AG08396 (cell line): ENCODE measurements at places on chromosomes 5 and 9.

DNA sequence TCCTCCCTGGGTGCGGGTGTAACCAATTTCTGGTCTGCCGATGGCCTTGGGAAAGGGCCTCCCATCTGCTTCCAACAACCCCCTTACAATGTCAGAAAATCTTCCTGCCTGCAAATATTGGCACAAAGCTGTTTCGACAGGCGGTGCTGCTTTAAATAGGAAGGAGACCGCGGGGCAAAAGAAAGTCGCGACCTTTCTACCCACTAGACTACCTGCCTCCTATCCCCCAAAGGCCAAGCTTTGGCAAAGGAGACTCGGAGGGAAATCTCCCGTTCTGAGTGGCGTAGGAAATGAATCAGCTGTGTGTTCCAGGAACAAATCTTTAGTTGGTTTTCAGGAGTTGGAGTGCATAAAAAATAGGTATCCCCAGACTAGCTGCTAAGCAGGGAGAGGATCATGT, 36.8 kb upstream of the NFIB start:
- no peak for DNase-seq

DNA sequence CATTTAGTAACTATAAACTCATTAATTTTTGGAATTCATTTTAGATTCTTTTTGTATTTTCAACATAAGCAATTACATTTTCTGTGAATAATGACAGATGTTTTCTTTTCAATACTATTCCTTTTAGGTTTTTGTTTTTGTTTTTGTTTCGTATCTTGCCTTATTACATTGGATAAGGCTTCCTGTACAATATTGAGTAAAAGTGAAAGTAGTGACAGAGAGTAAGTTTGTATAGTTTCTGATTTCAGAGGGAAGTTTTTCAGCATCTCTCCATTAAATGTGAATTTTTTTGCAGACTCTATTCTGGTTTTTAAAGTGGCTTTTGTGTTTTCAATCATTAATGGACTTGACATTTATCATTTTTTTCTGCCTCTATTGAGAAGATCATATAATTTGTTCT, 12.8 kb upstream of the CAMK4 start:
- DNase-seq: no peak

DNA sequence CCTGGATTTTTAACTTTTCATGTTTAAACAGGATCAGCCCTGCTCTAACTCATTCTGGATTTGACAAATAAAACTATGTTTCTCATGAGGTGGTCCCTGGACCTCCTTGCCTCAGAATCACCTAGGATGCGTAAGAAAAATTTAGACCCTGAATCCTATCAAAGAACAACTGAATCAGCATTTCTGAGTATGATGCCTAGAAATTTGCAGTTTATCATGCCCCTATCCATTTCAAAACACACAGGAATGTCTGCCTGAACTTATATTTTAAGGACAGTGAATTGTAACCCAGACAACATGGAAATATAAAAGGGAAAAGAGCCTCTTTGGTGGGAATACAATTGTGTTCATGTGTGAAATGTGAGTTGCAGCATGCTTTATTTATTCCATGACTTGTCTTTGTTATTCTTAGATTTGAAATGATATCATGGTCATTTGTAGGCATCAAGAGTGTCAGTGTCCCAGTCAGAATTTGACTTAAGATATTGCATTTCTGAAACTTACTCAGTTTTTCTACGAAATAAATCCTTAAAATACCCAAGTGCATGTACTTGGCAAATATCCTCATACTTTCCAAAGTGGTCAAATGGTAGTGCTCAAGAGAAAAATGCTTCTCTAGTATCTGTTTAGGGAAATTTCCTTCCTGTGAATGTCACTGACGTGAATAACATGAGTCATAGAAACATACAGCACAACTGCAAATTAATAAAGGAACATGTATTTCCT, 144.3 kb downstream of the GIN1 start:
- DNase-seq: peak; percentile 5

DNA sequence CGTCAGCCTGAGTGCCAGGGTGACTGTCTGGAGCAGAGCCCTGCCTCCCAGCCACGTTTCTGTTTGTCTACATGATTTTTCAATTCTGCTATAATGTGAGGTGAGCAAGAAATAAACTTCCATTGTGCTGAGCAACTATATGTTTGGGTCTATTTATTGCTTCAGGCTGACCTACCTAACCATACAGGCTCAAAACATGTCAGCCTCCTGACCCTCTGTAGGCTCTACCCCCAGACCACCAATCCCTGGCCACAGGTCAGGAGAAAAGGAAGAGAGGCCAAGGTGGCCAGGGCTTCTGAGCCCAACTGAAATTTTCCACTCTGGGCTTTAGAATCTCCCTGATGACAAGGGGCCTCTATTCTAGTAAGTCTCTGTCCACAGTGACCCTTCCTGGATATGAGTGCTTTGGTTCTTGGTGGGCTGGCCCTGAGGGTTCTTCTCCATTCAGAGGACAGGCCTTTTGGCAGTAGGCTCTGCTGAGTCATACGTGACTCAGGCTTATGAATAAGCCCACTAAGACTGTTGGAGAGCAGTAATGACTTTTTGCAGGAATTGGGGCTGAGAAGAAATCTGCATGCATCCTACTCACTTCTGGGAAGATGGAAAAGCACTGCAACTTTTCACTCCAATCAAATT, 117.2 kb upstream of the TBCA start:
- DNase-seq: peak; percentile 86
